Right lobe of liver (tissue), 6 donors: ENCODE measurements at places on chromosomes 16 and 17. TPM values are rescaled to one million over a fixed set of nuclear protein-coding genes. Genes with fewer than 3 reads are reported as not detected.

GRCh38 chr16:81629896-81630634 is 149.0 kb upstream of the PLCG2 start:
- no peak for DNase-seq

RRN3 gene
- 17.3 TPM for total RNA-seq

DNA sequence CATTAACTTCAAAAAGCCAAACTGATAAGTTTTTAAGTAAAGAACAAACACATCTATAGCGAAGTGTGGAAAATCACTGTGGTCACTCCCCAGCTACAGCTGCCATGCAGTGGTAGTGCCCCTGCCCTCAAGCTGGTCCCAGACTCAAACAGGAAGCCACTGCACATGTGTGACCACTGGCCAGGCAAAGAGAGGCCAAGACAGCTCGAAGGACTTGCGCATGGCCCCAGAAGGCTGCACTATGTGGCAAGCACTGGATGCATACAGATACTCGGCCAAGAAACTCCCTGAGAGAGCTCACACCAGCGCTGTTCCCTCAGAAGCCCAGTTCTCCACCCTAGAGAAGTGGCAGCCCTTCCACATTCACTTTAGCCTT is 82.4 kb downstream of the ANKRD11 start:
- no peak for DNase-seq

GRCh38 chr17:13337864-13338371 is 263.8 kb downstream of the HS3ST3A1 start:
- DNase-seq = no peak

MYADML2 gene
- not detected for total RNA-seq

DNA sequence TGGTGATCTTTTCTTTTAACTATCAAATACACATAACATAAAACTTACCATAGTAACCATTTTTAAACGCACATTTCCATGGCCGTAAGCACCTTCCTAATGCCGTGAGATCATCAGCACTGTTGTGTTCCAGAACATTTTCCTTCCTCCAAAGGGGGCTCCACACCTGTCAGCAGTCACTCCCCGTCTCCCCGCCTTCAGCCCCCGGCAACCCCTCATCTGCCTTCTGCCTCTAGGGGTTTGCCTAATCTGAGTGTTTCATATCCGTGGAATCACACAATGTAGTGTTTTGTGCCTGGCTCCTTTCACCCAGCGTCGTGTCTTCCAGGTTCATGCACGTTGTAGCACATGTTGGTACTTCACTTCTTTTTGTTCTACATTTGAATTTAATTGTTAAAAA is 350.1 kb upstream of the TNRC6C start:
- no peak for DNase-seq

- no peak for DNase-seq
Observed at GRCh38 chr17:66341462-66341861, 39.0 kb downstream of the PRKCA start.

GRCh38 chr16:89149386-89149785 is 22.2 kb upstream of the CDH15 start:
- DNase-seq = no peak

- DNase-seq = no peak
Observed at GRCh38 chr16:6038941-6039645, 941.5 kb upstream of the EEF2KMT start.

GRCh38 chr17:60941028-60941427 is 263.4 kb downstream of the BCAS3 start:
- DNase-seq = no peak

DNA sequence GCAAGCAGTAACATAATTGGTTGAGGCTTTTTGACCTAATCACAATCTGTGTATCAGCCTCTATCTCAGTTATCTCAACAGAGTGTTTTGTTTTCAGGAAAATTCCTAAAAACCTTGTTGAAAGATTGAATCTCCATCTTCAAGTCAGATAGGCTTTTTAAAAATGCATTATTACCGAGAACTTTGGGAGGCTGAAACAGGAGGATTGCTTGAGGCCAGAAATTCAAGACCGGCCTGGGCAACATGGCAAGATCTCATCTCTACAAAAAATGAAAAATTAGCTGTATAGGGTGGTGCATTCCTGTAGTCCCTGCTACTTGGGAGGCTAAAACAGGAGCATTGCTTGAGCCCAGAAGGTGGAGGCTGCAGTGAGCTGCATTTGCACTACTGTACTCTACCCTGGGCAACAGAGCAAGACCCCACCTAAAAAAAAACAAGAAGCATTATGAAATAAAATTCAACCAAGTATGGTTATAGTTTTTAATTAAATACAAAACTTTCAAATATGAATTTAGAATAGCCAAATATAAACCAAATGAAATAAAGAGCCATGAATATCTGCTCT is 68.4 kb downstream of the VMP1 start:
- no peak for DNase-seq

KRTAP9-8 gene
- total RNA-seq = not detected

PPL gene
- 23.8 TPM for total RNA-seq

DNA sequence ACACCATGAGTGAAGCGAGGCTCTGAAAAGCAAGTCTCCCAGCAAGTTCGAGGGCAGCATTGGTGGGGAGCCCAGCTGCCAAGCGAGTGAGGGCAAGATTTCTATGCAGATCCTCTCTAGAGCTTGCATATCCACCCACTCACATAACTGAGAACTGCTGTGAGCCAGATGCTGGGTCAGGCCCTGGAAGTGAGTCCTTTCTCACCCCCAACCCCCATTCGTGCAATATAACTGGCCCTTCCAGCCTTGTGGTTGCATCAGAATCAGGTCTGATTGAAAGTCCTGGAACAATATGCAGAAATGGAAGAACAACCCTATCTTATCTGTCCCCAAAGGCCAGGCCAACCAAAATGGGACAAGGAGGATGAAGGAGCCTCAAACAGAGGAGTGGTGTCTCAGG is 146.6 kb downstream of the IRX5 start:
- no peak for DNase-seq

GRCh38 chr16:55703003-55704001 is 47.5 kb downstream of the SLC6A2 start:
- no peak for DNase-seq

GRCh38 chr17:50909765-50910605 is 43.8 kb upstream of the TOB1 start:
- peak; percentile 66 for DNase-seq

- DNase-seq = no peak
Observed at GRCh38 chr16:89711601-89712273, 9.0 kb downstream of the VPS9D1 start.

IRF8 gene
- 15.3 TPM for total RNA-seq

DNA sequence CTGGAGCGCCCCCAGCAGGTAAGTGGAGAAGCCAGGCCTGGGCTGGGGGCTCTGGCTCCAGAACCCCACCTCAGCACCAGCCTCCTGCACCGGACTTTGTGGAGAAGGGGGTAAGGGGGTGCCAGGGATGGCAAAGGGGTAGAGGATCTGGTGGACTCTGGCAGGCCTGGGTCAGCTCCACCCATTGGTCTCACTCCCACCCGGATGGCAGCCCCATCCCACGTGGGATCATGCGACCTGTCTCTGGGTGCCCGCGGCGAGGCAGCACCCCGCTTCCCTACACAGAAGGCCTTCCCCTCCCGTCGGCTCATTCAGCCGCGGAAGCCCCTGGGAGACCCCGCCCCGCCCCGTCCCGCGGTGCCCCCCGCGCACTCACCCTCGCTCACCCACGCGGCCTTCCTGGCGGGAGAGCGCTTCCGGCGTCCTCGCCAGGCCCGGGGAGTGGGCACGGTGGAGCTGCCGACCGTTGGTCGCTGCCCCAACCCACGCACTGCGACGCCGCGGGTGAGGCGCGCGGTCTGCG is 498 bp upstream of the PLEKHG4 start:
- no peak for DNase-seq

GRCh38 chr16:86955136-86955855 is 361.9 kb downstream of the C16orf95 start:
- DNase-seq = no peak

DNA sequence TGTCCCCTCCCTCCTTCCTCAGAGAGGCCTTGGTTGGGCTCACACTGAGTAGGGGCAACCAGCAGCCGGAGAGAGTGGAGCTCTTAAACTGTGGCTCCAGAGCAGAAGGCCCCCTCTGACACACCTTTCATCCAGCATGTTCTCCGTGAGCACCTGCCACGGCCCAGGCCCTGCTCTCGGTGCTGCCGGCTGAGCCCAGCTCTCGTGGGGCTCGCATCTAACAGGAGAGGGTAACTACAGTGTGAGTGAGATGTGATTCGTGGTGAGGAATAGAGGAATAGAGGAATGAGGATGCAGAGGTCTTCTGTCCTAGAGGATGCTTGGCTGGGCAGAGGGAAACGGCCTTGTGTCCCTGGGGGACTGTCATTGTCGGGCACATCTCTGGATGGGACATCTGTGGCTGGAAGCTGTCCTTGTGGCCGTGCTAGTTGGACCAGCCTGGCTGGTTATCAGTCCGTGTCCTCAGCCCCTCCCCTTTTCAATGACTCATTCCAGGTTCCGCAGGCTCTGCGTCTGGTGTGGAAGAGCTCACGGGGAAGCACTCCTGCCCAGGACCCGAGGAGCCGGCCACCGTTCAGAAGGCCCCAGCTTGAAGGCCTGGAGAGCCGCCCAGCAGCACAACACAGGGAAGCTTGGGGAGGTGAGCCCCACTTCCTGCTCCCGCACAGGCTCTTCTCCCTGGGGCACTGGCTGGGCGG is 11.9 kb upstream of the DNASE1 start:
- no peak for DNase-seq

STARD3 gene
- total RNA-seq = 30.3 TPM

TMIGD1 gene
- total RNA-seq = not detected

ZACN gene
- total RNA-seq = not detected

CCDC200 gene
- total RNA-seq = not detected

DNA sequence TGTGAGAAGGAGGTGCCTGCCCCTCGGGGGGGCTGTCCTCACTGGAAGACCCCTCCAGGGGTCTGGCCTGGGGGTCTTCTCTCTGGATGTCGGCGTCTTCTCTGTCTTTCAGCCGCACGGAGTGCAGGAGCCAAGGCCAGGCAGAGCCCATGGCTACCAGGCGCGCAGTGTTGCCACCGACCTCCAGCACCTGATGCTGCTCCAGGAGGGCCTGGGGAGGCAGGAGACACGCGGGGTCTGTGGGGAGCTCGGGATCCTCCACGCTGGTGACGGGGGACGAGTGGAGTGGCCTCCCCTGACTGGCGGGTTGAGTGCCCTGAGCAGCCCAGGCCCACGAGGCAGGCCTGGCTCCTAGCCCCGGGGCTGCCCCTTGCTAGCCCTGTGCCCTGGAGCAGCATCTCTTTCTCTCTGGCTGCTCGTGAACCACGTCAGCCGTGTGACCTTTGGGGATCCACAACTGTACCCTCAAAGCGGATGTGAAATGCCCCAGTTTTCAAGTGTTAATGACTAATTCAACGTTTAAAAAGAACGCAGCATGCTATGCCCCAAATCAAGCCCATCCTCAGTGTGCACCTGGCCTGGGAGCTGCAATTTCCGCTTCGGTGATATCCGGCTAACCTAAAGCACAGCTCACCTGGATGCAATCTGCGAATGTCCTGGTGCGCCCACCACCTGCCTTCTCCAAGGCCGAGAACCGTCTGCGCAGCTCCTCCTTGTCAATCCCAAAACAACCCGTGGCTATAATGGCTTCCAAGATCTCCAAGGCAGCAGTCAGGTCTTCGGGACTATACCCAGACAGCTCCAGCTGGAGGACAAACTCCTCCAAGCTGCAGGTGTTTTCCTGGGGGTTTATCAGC is 62.9 kb downstream of the IL21R start:
- no peak for DNase-seq

TPSD1 gene
- total RNA-seq = not detected

ABCA3 gene
- 1.2 TPM for total RNA-seq

DNA sequence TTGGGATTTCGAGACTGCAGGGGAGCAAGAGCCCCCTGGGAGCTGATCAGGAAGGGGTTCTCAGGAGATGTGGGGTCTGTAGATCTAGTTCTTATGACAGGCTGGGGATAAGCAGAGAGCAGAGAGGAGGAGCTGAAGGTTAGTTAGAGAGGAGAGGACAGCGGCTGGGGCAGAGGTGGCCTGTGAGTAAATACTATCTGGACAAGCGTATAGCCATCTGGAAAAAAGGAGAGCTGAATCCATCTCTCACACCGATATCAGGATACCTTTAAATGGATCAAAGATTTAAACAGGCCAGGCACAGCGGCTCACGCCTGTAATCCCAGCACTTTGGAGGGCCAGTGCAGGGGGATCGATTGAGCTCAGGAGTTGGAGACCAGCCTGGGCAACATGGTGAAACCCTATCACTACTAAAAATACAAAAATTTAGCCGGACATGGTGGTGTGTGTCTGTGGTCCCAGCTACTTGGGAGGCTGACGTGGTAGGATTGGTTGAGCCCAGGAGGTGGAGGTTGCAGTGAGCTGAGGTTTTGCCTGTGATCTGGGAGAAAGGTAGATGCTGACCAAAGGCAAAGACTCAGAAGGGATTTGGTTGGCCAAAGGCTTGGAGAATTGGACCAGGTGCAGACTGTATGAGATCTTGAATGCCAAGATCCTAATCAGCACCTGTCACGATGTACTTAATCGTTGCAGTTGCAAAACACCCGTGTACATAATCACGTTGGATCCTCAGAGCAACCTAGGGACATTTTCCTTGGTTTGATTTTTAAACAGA is 18.9 kb upstream of the SLC25A19 start:
- DNase-seq = no peak

GRCh38 chr17:67266496-67266895 is 21.5 kb upstream of the HELZ start:
- no peak for DNase-seq

CEMP1 gene
- total RNA-seq = not detected

- DNase-seq = no peak
Observed at GRCh38 chr17:76111956-76112355, 8.4 kb upstream of the EXOC7 start.

GRCh38 chr16:12455287-12455798 is 348.3 kb downstream of the CPPED1 start:
- peak; percentile 76 for DNase-seq

DNA sequence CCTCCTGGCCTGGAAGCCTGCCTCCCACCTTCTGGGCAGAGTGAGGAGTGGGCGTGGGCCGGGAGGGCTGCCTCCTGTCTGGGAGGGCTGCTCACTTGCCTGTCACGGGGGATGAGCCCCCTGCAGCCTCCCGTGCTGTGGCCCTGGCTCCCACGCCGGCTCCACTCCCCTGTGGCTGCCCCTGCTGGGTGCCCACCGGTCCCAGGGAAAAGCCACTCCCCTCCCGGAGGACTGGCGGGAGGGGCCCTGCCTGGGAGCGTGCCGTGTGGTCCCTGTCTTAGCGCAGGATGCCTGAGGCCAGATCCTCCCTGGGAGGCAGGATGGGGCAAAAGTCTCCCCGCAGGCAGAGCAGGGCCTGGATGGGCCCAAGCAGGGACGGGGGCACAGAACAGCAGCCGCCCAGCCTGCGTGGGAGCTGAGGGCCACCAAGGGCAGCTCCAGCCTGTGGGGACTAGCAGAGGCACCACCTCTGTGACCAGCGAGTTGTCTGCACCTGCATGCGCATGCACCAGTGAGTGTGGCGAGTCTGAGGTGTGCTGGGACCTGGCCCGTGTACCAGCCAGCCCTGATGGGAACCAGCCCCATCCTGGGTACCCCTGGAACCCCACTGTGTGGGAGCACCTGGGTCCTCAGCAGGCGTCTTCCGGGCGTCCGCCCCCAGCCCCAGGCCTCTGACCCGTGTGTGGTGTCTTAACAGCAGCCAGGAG is 339.9 kb downstream of the SEC14L1 start:
- DNase-seq = no peak

SLC6A4 gene
- not detected for total RNA-seq

CD300E gene
- total RNA-seq = 0.56 TPM

HEATR9 gene
- not detected for total RNA-seq
